ENCODE measurements at places on chromosomes 2 and 18. TPM values are rescaled to one million over a fixed set of nuclear protein-coding genes. Genes with fewer than 3 reads are reported as not detected.

GRP gene
- 75.8 TPM for polyA plus RNA-seq

CFAP53 gene
- 6.3 TPM for polyA plus RNA-seq

DNA sequence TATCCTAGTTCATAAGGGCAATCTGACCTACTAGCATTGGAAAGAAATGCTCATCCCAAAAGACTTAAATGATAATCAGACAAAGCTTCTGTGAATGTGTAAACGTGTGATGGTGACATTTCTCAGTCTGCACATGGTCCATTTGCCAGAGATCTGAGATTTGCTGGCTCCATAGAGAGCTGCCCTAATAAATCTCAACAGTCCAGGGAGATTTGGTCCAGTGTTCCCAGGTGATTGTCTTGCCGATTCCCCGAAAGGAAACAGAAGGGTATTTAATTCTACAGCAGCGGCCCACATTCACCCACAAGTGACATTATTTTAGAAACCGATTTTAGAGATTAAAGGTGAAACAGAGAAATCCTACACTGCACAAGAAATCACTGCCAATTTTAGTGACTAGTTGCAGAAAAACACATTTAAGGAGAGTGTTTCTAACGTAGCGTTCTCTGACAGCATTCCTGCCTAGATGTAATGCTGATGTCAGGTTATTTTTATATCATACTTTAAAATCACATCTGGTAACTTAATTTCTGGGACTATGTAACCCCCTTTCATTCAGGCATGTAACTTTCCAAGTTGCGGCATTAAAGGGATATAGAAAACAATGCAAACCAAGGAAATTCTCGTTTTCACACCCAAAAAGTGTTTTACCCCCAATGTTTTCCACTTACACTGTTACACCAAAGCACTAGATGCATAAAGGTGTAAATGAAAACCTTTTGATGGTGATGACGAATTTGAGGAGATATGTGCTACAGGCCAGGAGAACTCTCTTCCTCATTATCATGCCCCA lies 231.9 kb upstream of the FN1 start:
- DNase-seq = no peak

DNA sequence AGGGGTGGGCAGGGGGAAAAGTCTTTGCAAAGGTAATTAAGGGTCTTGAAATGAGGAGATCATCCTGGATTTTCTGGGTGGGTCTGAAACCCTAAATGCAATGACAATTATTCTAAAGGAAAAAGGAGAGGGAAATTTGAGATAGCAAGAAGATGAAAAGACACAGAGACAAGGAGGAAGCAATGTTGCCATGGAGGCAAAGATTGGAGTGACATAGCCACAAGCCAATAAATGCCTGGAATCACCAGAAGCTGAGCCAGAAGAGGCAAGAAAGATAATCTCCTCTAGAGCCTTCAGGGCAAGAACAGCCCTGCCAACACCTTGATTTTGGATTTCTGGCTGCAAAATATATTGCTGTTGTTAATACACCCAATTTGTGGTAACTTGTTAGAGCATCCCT lies 1246.3 kb upstream of the PIK3C3 start:
- DNase-seq = no peak

DNA sequence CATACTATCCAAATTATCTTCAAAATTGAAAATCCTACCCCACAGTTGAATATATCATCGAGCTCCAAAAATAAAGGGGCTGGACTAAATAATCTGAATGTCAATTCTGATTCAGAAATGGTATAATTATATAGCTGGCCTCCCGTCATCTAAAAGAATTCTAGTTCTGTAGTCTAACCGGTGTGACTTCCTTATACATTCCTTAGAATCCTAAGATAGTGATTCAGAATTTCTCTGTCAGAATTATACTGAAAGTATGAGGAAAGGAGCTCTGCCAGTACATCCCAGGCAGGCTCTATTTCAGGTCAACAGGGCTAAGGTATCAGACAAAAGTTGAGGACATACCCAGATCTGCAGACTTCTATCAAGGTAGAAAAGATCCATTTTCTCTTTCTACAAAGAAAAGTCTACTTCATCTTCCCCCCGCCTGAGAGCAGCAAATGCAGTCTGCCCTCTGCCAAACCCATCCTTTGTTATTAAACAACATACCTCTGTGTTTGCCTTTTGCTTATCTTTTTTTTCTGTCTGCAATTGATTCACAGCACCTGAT lies 128.5 kb downstream of the METTL4 start:
- no peak for DNase-seq
